ENCODE measurements at places on chromosomes 11 and 22.

GRCh38 chr11:75873417-75874221, 58.6 kb downstream of the UVRAG start:
- DNase-seq = no peak

DNA sequence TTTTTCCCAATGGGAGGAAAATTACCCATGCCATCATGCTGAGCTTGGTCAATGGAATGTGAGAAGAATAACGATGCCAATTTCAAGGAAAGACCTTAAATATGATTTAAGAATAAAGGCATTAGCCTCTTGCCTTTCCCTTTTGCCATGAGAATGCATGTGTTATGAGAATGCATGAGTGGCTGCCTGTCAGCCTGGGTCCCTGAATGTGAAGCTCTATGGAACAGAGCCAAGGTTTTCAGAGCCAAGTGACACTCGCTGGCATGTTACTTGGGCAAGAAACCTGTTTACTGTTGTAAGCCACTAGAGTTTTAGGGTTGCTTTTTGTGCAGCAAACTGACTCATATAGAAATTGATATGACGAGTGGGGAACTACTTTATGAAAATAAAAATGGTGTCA, 75.7 kb downstream of the JRKL start:
- no peak for DNase-seq

DNA sequence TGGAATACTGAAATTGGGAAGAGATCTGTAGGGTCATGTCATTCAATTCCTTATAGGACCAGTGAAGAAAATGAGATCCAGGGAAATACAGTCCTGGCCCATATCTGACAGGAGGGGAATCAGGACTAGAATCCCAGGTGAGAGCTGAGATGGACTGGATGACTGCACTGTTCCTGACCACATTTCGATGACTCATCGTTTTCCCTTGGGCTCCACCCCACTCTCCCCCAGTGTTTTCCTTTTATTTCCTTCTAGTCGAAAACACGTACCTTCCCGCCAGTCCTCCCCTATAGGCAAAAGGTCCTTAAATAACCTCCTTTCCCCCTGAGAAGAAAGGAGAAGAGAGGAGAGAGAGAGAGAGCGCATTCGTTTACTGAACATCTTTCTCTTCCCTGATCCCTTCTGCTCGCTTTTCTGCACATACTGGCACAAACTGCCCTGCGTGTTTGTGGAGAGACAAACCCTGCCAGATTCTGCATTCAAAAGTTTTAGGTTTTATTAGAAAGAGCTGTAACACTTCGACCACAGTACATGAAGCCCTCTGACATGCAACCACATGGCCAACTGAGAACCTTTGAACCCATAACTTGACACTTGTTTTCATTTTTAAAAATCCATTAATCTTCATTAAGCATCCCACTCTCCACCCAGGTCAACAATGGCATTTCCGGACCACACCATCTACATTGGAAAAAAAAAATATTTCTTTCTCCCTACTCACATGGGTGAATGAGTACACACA, 565.7 kb downstream of the METTL15 start:
- DNase-seq = peak; percentile 77

- DNase-seq = no peak
Observed at GRCh38 chr22:50170453-50171318, at the start of gene PANX2. PANX2 (plus strand) TSS chr22:50170731; CDS start chr22:50170731, 0 bp downstream.
